Stimulated activated CD4-positive, alpha-beta T cell treated with anti-CD3 and anti-CD28 coated beads, Interleukin-4, amount 100 ng/mL, for 48 hours (primary cell): ENCODE measurements at places on chromosomes 3 and 15.

DNA sequence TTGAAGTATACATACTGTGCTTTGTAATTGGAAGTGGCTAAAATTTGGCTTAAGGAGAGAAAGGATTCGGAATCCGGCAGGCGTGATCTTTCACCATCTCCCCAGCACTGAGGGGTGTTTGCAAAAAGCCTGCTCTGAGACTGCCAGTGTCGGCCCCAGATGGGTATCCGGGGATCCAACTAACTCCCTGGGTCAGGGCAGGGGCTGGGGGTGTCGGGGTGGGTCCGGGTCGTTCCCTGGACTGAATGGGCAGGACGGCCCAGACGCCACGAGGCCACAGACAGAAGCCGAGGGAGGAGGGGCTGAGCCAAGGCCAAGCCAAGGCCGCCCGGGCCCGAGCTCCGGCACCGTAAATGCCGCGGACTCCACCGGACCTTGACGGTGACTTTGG lies 349 bp downstream of the PPIB start:
- no peak for DNase-seq

DNA sequence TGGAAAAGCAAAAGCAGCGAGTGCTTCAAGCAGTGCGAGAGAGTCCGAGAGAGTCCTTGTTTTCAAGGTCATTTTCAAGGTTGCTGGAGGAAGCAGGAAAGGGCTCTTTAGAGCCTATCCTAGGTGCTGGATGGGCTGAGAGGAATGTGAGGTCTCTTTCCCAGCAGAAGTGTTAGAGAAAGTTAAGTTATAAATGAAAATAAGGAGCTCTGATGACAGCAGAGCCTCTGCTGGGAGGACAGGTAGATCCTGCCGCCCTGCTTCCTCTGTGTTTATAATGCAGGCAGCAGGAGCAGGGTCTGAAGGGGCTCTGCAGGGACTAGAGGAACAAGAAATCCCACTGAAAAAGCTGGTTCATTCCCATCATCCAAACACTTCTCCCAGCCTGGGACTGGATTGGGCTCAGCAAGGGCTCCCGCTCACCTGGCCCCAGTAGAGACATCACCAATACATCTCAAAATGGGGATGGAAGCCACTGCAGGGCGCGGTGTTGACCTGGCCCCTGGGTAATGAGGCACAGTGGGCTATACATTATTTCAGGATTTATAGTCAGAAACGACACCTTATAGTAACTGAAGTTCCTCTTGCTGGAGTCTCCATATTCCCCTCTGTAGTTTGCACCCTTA lies 41.5 kb upstream of the RAB6B start:
- DNase-seq = no peak

DNA sequence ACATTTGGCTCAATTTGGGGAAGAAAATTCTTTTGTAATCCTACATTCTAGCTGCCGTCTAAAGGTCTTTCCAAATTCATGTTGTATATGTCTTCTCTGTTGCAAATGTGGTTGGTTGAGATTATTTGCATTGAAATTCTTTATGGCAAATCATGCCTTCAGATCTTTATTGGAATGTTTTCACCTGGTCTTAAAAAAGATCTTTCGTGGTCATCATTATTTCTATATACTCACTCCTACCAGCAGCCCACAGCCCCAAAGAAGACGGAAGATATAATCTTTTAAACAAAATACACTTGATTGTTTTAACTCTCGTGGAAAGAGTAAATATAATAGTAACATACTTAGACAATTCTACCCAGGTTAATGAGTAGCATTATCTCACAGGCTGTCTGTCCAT lies 41.5 kb upstream of the PPARG start:
- DNase-seq = no peak

- DNase-seq = no peak
These were observed 218.4 kb upstream of the MLF1 start for GRCh38 chr3:158352551-158352950.

GRCh38 chr3:126551121-126551838 lies 7.5 kb downstream of the C3orf22 start:
- DNase-seq = no peak

GRCh38 chr15:22918596-22919140 lies 61.5 kb downstream of the CYFIP1 start:
- DNase-seq = no peak

DNA sequence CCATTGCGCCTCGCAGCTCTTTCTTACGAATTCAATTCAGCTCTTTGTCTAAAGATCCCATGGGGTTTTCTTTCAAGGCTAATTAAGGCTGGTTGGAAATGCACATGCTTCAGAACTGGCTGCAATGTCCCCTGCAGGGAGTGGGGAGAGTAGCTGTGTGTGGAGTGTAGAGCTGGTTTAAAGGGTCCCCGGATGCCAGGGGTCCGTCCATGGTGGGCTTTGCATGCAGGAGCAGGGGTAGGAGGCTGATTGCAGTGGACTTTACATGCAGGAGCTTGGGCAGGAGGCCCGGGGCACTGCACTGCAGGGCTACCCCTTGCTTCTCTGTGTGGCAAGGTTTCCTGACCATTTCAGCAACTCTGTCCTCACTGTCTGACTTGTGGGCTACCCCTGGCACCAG lies 261.6 kb upstream of the LYSMD4 start:
- DNase-seq = no peak

DNA sequence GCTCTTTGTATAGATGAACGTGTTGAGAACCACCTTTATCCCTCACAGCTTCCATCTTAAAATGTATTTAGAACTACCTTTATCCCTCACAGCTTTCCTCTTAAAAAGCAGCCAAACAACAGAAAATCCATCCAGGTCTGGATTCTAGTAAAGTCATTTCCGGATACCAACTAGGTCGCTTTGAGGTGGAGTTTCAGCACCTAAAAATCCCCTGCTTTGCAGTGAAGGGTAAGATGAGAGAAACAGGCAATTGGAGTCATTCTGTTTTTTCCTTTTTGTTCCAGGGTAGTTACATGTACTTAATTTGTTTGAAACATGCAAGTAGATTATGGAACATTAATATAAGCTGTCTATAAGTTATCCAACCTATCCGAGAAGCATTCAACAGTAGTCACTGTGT lies 192.0 kb downstream of the UBE2E2 start:
- DNase-seq = no peak

- DNase-seq = no peak
These were observed 81.2 kb upstream of the ABHD17C start for GRCh38 chr15:80613762-80614365.

GRCh38 chr3:127133971-127134370 lies 59.0 kb upstream of the PRR23E start:
- DNase-seq = no peak

GRCh38 chr15:79282371-79283251 lies at the start of gene ANKRD34C:
Gene ANKRD34C, plus strand, starts transcription at chr15:79282722. Its CDS starts 10,563 bp downstream, at chr15:79293285.
- DNase-seq = no peak

DNA sequence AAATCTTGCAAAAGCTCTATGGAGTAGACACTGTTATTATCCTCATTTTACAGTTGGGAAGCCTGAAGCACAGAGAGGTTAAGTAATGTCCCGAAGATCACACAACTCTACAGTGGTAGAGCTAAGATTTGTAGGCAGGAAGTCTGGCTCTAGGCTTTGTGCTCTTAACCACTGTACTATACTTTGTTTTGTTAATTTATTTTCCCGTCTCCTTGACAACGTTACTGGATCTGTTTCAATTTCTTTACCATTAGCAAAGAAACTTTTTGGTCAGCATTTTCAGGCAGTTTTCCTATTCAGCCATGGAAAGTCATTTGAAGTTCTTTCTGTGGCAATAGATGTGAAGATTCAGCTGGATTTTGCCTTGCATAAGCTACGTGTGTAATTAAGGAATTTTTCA lies 51.7 kb downstream of the OTOL1 start:
- no peak for DNase-seq

DNA sequence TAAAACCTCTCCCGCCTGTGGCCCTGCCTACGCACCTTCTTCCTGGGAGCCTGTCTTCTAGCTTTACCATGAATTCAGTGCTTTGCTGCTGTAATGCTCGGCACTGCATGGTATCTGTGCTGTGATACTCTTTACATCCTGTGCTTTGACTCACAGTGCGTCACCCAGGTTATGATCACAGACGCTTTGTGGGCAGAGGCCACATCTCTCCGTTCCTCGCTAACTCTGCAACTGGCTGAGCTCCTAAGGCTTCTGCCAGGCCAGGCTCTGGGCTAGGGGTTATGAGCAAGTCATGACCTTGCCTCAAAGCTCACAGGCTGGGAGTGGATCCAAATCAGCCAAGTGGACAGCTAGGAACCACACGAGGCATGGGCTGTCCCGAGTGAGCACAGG lies 23.2 kb downstream of the SPTBN5 start:
- DNase-seq = peak; percentile 57

DNA sequence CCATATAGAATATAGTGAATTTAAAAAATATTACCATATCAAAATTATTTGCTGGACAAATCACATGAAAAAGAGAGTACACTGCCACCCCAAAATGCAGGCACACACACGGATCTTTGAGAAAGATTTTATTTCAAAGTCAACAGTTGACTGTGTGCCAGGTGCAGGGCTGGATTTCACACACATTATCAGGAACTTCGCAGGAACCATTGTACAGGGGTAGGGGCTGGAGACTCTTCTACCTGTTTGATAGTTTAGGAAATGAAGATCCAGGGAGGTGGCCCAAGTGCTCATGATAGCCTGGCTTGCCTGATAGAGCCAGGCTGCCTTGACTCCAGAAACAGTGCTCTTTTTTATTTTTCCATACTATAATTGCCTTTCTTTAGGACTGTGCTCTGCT lies 54.2 kb downstream of the IL1RAP start:
- DNase-seq = no peak

DNA sequence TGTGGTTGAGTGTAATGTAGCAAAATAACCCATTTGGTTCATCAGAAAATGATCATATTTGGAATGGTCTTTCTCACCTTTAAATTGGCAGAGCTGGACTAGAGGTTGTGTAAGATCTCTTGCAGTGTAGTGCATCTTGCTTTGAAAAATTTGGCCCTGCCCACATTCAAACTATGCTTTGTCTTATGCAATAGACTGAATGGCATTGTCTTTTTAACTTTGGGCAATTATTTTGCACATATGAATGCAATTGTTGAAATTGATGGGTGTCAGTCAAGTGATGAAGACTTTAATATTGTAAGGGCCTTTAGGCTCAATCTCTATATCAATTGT lies 381.4 kb downstream of the GRM7 start:
- DNase-seq = no peak

GRCh38 chr3:114336857-114337256 lies 43.0 kb downstream of the TIGIT start:
- DNase-seq = no peak

DNA sequence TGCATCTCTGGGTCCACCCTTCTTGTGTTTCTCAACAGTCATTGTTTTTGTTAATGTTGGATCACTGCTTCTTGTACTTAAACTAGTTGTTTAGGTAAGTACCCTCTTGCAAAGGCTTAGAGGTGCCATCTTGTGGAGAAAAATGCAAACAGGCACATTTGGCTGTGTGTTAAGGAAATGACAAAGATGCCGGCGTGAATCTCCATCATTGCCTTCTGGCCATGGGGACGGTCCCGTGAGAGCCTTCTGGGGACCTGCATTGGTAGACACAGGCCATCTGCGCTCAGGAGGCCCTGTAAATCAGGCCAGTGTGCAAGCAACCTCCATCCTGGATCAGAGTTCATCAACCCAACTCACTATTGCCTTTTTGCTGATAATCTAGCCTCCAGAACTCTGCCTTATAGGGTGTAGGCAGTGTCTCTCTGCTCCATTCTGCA lies 158.6 kb upstream of the NR2E3 start:
- no peak for DNase-seq

DNA sequence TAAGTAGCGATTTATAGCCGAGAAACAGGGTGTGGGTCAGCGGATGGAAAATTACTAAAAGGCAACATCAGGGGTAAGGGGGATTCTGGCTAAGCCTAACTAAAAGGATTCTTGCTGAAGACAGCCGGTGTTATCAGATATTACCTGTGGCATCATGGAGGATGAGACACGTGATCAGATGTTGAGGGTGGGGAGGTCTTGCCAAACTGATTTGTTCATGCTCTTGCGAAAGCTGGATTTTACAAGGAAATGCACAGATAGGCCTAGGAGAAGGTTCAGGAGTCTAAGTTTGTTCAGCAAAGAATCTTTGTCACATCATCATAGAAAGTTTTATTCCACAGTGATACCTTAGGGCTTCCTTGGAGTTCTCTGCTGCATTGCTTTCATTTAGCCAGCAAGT lies 396.8 kb upstream of the TBL1XR1 start:
- no peak for DNase-seq
